ENCODE measurements at places on chromosomes 16 and 17.

GRCh38 chr17:78174346-78174869 lies 6.0 kb downstream of the SYNGR2 start:
- DNase-seq, result no peak

DNA sequence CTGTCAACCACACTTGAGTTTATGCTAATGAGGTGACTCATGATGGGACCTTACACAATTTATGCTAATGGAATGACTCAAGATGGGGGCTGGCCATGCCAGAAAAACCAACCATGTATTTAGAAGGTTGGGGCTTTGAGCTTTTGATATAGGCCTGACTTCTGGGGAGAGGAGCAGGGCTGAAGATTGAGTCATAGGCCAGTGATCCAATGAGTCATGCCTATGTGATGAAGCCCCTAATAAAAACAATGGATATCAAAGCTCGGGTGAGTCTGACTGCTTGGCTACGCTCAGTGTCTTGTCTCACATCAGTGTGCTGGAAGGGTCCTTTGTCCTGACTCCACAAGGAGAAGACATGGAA lies 7.3 kb downstream of the MFSD6L start:
- no peak for DNase-seq

GRCh38 chr17:72386619-72387237 lies 265.9 kb downstream of the SOX9 start:
- DNase-seq, result no peak

DNA sequence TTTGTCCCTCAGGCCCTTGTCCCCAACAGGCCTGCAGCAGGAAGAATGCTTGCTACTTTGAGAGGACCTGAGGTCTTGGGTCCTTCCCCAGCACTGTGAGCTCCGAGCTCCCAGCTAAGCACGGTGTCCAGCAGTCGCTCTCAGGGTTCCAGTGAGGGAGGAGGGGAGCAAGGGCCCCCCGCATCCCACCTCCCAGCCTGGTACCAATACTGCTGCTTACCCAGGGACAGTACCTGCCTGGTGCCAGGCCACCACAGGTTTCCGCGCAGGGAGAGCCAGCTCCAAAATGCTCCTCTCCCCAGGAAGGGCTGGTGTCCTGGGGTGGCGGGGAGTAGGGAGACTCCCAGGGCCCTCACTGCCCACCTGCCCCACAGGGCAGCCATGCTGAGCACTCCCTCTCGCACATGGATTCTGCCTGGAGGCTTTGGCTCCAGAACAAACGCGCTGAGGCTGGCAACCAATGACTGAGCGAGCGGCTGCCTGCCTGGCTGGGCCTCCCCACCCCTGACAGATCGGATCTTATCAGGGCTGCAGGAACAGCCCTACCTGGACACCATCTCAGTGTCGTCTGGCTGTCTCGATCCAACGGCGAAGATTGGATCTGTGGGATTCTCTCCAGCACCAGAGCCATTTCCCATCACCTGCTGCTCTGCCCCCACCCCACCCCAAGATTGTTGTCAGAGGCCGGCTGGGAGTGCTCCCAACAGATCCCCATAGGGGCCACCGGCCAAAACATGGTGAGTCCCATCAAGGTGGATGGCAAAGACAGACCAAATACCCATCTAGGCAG lies 2.4 kb downstream of the DOK4 start:
- no peak for DNase-seq

- DNase-seq, result no peak
Observed at GRCh38 chr16:4316108-4316863, 419 bp downstream of the GLIS2 start.

- DNase-seq, result no peak
Observed at GRCh38 chr16:23505671-23506605, 4.4 kb downstream of the GGA2 start.

DNA sequence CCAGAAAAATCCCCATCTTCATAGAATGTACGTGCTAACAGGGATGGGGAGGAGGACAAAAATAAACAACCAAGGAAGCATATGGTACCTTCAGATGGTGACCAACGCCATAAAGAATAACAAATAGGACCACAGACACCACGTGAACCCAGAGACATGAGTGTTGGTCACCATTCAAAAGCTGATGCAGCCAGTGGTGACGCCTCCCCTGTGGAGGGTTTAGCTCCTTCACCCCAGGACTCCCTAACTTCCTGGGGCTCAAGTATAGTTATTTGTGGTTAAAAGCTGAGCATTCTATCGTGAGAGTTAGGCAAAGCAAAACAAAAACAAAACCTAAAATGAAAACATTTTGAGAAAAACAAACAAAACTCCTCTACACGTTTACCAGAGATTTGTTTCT lies 184.7 kb downstream of the SOX9 start:
- DNase-seq, result no peak

GRCh38 chr17:78839235-78839761 lies 1.3 kb downstream of the USP36 start:
- DNase-seq, result no peak

DNA sequence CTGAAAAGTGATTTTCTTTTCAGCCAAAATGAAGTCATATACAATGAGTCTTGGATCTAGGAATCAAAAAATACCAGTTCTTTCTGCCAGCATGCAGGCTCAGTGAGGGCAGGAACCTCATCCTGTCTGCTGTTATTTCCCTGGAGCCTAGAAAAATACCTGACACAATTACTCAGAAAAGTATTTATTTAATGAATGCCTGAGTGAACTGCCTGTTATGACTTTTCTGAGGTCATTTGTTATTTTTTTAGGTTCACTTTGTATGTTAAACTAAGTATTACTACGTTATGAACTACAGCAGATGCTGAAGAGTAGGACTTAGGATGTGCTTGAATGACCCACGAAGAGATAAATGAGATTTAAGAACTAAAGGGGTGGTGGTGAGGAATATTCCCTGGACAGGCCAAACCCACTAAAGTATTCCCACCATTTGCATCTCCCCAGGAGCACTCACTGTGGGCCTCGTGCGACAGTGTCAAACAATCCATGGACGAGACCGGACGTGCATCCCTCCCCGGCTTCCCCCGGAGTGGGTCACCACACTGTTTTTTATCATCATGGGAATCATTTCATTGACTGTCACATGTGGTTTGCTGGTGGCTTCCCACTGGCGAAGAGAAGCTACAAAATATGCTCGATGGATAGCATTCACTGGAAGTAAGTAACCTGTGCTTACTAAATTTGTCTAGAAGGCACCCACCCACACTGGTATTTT lies 17.1 kb upstream of the VWA3A start:
- no peak for DNase-seq

GRCh38 chr17:38671939-38672720 lies 2.6 kb downstream of the EPOP start:
- DNase-seq, result no peak

DNA sequence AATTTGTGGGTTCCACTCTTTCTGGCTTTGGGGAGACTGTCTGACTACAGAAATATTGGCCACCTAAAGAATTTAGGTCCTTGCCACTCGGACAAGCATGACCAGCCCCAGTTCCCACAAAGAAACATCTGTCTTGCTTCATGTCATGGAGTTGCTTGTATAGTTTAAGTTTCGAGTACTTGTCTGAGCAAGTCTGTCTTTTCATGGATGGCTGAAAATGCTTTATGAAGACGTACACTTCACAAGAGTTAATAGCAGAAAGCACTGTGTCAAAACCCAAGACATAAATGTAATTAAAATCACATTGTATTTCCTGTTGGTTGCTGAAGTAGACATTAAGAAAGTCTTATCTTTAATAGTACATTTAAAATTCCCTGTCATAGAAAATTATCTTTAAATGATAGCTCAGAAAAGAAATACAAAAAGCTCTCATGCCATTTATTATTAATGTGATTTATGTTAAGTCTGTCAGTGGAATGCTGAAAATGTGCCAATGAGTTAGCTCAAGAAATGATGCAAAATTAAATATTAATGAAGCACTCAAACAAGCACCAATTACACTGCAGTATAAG lies 29.8 kb upstream of the XYLT2 start:
- DNase-seq, result no peak

DNA sequence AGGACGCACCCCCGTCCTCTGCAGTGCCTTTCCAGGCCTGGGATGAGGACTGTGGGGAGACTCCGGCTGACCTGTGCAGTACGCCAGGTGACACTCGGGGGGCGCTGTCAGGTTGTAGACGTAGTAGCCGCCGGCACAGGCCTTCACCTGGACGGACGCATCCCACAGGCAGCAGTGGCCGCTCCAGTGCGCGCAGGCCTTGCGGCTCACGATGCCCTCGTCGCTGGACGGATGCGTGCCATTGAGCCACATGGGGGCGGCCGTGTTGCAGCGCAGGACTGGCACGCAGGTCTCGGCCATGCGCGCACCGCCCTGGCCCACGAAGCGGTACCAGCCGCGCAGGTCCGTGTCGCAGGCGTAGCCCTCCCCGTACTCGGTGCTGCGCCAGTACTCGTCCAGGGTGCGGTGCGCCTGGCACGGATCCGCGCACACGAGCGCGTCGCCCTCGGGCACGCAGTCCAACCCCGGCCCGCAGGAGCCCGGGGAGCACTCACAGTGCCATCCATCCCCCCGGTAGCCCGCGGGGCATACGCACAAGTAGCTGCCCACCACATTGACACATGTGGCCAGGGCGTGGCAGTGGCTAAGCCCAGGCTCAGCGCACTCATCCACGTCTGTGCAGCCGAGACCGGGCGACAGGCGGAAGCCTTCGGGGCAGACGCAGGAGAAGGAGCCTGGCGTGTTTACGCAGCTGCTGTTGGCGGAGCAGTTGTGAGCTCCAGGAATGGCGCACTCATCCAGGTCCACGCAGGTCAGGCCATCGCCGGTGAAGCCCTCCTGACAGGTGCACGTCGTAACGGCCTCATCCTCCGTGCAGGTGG lies 3.9 kb downstream of the UMOD start:
- peak; percentile 0 for DNase-seq

DNA sequence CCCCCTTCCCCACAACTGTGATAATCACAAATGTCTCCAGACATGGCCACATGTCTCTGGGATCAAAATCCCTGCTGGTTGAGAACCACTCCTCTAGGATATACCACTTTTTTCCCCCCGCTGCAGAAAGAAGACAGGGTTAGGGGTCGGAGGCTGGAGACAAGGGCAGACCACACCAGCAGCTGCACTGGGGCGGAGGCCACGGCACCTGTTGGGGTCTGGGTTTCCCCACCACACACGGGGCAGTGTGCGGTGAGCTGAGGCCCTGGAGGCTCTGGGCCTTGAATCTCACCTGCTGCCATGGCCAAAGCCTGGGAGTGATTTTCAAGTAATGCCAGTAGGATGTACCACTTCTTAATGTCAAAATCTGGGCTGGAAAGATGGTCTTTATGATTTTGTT lies 320.5 kb downstream of the SNX29 start:
- DNase-seq, result no peak

DNA sequence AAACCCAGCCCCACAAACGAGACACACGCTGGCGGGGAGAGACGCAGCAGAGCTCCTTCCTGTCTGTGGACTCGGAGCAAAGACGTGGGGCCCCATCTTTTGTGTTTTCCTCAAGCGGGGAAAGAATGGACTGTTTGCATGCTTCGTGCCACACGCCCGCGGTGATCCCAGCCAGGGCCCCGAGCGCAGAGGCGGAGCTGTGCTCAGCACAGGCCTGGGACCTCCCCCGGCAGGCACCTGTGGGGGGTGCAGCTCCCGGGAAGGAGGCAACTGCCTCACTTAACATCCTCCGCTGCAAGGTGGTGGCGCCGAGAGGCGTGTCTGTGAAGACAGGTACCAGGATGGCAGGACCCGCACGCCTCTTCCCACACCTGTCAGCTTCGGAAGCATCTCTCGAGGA lies 19.1 kb downstream of the TRARG1 start:
- DNase-seq, result peak; percentile 55

DNA sequence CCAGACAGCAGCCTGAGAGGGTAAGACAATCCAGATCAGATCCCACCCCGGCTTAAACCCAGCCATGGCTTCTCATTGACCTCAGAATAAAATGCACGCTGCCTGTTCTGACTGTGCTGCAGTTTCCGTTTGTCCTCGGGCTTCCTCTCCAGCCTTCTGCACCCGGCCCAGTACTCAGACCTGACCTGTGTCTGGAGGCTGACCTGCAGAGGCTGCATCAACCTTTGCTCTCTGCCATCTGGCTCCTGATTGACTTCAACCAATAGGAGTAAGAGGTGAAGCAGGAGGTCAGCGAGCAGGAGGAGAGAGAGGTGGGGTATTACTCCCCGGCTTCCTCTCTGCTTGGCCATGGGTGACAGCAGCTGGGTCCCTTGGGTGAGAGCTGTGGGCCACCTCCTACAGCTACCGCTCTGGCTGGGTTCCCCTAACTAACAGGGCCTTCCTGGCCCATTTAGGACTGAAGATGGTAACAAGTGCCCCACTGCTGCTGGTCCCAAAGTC lies 46.7 kb downstream of the C16orf82 start:
- DNase-seq, result no peak

- no peak for DNase-seq
Observed at GRCh38 chr17:42111265-42111636, 1.3 kb downstream of the DHX58 start.

- DNase-seq, result no peak
Observed at GRCh38 chr17:21279198-21279535, 5.3 kb upstream of the MAP2K3 start.

- DNase-seq, result no peak
Observed at GRCh38 chr16:81366316-81366932, 51.7 kb downstream of the GAN start.

DNA sequence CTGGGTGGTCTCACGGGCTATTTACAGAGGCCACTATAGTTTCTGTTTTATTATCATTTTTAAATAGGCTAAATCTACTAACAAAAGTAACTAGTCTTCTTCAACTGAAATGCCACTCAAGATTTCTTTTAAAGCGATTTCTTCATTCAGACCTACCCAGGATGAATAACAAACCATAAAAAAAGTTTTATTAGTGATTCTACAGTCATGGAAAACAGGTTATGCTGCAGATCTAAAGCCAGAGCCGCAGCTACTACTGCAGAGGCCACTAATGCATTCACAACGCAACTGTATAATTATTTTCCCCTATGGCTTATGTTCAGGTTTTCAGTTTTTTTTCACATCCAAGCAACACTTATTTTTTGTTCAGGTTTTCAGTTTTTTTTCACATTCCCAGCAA lies 136.2 kb upstream of the AXIN2 start:
- DNase-seq, result no peak

DNA sequence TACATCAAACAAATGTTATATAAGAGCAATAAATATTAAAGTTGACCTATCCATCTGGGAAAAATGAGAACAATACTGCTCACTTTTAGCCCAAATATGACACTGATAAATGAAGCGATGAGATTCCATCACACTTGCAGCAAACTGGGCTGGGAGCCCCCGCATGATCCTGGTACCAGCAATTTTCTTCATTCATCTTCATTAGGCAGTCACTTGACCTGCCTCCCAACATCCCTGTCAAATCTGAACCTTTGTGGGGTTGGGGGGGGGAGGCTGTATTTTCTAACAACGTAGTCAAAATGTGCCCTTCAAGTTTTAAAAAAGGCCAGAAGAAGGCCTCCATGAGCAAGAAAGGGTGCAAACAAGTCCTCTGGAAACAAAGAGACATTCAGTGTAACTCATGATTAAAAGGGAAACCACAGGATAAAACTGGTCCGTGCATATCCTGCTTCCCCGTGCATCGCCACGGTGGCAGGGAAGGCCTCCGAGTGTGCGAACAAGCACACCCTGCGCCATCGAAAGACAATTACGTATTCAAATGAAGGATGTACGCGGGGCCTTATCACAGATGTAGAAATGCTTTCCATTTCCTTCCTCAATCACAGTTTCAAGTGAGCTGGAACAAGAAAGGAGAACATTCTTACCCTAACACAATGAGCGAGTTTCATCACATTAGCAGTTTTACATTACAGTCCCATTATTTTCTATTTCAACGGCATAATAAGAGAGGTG lies 48.4 kb downstream of the TOX3 start:
- DNase-seq, result no peak

- DNase-seq, result no peak
Observed at GRCh38 chr16:84378567-84378966, 10.2 kb downstream of the ATP2C2 start.

GRCh38 chr17:27940503-27941428 lies 47.6 kb upstream of the LYRM9 start:
- DNase-seq, result no peak
